ENCODE measurements at places on chromosomes 4 and X. TPM values are rescaled to one million over a fixed set of nuclear protein-coding genes. Genes with fewer than 3 reads are reported as not detected.

DNA sequence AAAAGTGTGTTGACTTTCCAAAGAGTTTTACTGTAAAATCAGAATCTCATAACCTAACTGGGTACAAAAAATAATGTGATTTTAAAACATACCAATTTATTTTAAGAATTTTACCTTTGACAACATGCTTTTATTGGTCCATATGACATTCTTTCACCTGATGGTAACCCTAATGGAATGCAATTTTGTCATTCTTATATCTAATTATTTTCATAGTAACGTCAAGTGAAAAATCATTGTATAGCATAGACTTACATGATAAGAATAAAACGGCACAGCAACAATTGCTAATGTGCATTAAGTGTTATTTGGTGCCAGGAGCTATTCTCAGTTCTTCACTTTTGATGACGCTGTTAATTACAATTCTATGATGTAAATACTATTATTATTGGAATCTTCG, 13.6 kb downstream of the UNC5C start:
- no peak for DNase-seq

DNA sequence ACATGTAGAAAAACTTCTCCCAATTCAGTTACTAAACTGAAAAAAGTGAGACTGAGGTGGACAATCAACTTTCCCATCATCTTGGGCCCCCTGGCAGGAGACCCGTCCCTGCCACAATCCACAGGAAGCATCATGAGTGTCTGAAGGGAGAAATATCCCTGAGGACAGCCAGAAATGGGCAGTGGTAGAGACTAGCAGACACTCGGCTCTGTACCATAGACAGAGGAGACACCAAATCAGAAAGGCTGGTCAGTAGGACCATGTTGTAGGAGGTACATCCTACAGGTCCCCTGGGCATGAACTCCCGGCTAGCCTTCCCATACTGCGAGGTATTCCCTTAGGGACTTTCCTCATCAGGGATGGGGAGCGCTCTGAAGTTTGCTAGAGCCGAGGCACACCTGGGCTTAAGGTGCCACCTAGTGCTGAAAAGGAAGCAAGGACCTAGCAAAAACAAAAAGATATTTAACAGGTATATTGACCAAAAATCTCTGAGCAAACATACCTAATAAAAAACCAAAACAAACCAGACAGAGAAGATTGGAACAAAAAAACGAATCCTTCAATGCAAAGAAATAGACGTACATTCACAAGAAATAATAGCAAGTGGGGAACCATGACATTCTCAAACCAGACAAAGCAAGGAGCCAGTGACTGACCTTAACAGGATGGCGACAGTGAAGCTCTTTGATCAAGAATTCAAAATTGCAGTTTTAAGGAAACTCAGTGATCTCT, 55.6 kb downstream of the HAUS3 start:
- no peak for DNase-seq

DNA sequence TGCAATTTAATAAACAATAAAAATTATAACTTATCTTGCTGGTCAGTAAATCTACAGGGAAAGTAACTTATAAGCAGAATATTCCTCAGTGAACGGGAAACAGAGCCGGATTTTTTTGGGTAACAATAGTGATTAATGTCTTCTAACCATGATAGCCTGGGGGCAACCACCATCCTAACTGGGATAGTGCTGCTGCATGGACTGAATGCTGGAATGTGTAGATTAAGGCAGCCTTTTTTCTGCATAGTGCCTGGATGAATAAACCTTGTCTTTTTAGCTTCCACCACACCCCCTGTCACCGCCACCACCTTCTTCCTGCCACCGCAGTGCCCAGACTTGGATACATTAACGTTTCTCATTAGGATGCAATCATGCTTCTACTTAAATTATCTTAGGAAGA, 83.6 kb upstream of the LNX1 start:
- no peak for DNase-seq

- DNase-seq, result no peak
Observed at GRCh38 chrX:2442694-2443093, 58.1 kb downstream of the DHRSX start.

GRCh38 chr4:55745014-55745413, 74.6 kb upstream of the EXOC1L start:
- no peak for DNase-seq

GRCh38 chr4:6955261-6955911, 45.8 kb downstream of the TBC1D14 start:
- DNase-seq, result no peak

- no peak for DNase-seq
Observed at GRCh38 chr4:113738251-113738650, 23.3 kb downstream of the CAMK2D start.

- no peak for DNase-seq
Observed at GRCh38 chr4:142493255-142494110, 352.6 kb downstream of the INPP4B start.

- DNase-seq, result no peak
Observed at GRCh38 chrX:48591255-48591791, 6.0 kb upstream of the WDR13 start.

DNA sequence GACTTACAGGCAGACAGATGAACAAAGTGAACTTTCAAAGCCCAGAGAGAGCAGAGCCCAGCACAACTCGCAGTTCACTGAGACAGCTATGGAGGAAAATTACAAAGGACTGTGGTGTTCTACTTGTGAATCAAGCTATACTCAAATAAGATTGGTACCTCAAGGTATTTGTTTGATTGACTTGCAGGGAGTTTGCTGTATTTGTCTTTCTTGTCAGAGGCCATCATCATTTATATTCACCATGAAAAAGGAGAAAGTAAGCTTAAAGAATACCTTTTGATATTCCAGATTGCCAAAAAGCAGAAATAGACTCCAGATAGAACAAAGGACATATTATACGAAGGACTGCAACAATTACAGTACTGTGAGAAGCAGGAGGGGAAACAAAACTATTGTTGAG, 1047.9 kb downstream of the RPA4 start:
- DNase-seq, result no peak

- DNase-seq, result peak; percentile 23
Observed at GRCh38 chr4:48706736-48707135, 73.3 kb downstream of the FRYL start.

DNA sequence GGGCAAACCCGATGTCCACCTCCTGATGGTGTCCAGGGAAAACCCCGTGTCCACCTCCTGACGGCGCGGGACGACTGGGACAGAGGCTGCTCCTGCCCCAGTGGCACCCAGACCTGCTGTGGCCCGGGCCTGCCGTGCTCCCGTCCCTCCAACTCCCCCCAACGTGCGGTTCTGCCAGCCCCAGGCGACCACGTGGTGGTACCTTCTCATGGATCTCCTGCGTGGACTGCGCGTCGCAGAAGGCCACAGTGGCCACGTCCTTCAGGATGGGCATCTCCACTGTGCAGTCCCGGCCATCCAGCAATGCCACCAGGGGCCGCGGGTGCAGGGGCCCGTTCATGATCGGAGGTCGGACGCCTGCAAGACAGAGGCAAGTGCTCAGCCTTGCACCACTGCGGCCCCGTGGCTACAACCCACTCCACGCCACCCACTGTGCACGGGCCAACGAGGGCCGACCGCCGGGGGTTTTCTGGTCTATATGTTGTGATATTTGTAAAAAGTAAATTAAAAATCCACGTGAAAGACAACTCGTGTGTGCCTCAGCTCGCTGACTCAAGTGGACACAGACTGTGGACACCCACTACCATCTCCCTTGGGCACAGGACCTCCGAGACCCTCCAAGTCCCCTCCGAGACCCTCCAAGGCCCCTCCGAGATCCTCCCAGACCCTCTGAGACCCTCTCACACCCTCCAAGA, 10.8 kb downstream of the CTBP1 start:
- DNase-seq, result no peak

DNA sequence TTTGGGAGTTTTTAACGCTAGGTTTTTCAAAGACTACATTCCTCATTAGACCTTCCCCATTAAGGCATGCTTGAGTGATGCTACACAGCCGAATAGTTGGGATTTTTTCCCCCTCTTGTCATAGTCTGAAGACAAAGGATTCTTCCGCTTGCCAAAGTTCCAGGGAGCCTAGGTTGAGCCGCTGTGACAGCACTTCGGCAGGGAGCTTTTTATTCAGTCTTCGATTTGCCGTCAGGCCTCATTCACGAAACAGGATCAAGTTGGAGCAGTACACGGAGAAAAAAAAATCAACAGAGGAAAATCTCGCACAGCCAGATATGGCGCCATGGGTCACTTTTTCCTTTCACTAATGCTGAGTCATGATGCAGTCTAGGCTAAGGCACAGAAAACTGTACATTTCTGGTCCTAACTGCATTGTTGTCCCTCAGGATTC, 24.3 kb downstream of the SHROOM3 start:
- peak; percentile 21 for DNase-seq

DNA sequence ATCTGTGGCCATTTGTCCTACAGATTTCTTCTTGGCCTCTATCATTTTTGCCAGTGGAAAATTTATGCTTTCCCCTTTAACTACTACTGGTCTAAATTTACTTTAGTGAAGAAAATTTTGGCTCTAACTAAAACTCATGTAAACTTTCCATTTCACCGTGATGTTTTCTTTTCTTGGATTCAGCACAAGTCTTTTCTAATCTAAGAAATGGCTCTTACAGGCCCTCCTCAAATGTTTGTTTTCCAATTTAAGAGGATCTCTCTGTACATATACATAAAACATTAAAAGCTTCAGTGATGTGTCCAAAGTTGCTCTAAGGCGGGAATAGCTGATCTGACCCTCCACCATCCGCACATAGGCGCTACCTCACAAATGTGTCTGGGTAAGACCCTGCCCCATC, 68.1 kb downstream of the MAML3 start:
- no peak for DNase-seq

DNA sequence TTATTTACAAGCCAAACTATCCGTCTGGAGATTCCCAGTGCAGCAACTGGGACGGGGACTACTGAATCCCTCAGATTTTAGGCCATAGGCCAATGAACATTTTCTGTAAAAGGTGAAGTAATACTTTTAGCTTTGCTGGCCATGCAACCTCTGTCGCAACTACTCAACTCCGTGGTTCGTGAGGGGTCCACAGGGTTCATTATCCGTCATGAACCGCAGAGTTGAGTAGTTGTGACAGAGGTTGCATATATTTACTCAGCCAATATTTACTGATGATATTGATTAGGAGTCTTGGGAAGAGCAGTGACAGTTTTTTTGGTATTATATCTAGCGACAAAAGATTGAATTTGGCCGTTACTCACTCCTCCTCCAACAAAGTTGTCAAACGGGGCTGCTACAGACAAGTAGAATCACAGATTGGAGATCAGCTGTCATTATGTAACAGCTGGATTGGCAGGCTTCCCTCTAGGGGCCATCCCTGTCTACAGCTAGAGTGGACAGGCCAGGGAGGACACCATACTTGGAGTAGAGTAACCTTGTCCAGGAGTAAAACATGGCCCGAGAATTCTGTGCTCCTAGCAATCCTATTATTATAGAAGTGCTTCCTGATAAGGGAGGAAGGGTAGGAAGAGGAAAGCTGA, 37.2 kb upstream of the CD38 start:
- DNase-seq, result no peak

GRCh38 chrX:9117851-9118250, 83.9 kb upstream of the FAM9B start:
- DNase-seq, result no peak

- no peak for DNase-seq
Observed at GRCh38 chr4:161252520-161253141, 911.2 kb downstream of the FSTL5 start.

- DNase-seq, result no peak
Observed at GRCh38 chr4:160038615-160039014, 935.7 kb downstream of the RAPGEF2 start.

GRCh38 chrX:72349190-72349589, 43.5 kb upstream of the CITED1 start:
- no peak for DNase-seq

DNA sequence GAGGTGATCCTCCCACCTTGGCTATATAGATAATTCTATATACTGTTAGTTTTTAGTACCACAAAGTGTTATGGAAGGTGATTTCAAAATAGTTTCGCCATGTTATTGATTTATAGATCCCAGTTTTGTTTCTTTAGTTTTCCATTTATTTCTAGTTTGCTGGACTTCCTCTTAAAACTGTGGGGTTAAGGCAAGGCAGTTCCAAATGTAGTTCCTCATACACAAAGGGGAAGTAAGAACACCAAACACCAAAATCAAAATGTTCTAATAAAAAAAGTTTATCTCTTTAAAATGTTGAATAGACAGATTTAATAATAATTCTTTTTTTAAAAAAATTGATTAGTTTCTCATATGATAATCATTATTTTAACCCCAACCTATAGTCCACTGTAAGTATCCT, 6.8 kb upstream of the CISD2 start:
- DNase-seq, result no peak

DNA sequence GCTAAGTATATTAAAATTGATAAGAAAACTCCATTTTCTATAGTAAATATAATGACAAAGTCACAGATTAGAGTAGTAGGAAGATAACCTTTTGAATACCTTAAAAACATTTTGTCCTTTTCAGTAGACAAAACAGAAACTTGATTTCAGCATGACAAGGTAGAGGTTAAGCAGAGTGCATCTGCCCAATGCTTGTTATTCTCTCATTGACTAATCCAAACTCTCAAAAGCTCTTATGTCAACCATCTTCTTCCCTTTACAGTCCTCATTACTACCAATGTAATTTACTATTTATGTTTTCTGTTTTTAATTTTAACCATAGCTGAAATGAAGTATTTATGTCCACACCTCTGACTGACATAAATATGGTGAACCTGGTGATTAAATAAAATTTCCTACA, 11.1 kb downstream of the NIPAL1 start:
- no peak for DNase-seq

DNA sequence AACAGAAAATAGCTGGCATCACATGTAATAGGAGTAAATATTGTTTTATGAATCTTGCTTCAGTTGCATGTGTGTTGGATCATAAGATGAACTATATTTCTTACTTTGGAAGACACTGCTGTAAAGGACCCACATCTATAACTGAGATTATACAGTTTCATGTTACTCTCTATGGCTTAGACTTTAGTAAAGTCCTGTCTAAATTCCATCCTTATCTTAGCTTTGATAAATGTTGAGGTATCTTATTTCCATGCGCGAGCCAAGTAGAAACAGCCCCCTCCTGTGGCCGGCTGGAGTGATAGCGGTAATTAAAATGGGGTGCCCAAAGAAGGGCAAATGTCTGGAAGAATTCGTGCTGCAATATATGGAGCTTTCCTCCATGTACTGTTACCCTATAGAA, 43.0 kb downstream of the CCDC158 start:
- DNase-seq, result no peak

- DNase-seq, result no peak
Observed at GRCh38 chrX:112830540-112830939, 10.1 kb downstream of the AMOT start.

DNA sequence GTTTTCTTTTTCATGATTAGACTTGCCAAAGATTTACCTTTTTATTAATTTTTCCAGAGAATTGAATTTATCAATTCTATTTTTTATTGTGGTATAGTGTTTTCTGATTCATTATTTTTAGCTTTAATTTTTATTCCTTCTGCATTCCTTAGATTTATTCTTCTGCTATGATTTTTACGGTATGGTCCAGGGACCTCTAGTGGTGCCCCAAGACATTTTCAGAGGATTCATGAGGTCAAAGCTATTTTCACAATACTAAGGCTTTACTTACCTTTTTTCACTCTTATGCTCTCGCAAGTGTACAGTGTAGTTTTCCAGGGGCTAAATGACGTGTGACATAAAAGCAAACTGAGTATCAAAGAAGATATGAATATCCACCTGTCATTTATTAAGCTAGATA, 8.0 kb downstream of the RADX start:
- DNase-seq, result no peak

The TEC gene
- 3.6 TPM for polyA plus RNA-seq

The CWH43 gene
- polyA plus RNA-seq, result 9.9 TPM

The ITIH6 gene
- polyA plus RNA-seq, result 0.03 TPM

The MAGEA12 gene
- polyA plus RNA-seq, result not detected

The HSFX1 gene
- 1.8 TPM for polyA plus RNA-seq

The SLC25A14 gene
- polyA plus RNA-seq, result 19.1 TPM

The MSX1 gene
- 1.6 TPM for polyA plus RNA-seq

The STARD8 gene
- 19.7 TPM for polyA plus RNA-seq

The PHKA1 gene
- 5.3 TPM for polyA plus RNA-seq

The PAGE1 gene
- polyA plus RNA-seq, result not detected
